ENCODE measurements at places on chromosomes 12 and 14.

DNA sequence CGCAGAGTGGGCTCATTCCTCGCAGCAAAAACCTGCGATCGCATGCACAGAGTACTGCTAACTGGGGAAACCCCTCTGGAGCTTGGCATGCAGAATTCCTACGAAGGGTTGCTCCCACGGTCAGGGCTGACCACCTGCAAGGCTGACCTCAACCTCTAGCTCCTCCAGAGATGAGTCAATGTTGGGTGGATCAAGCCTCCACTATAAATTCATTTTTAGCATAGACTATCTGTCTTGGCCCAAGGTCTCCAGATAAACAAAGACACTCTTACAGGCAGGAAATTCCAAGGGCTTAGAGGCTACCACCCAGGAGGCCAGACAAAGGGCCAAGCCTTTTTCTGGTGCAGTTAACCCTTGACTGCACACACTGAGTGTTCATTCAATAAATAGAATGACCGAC, 296.5 kb downstream of the TMEM132D start:
- DNase-seq = no peak

DNA sequence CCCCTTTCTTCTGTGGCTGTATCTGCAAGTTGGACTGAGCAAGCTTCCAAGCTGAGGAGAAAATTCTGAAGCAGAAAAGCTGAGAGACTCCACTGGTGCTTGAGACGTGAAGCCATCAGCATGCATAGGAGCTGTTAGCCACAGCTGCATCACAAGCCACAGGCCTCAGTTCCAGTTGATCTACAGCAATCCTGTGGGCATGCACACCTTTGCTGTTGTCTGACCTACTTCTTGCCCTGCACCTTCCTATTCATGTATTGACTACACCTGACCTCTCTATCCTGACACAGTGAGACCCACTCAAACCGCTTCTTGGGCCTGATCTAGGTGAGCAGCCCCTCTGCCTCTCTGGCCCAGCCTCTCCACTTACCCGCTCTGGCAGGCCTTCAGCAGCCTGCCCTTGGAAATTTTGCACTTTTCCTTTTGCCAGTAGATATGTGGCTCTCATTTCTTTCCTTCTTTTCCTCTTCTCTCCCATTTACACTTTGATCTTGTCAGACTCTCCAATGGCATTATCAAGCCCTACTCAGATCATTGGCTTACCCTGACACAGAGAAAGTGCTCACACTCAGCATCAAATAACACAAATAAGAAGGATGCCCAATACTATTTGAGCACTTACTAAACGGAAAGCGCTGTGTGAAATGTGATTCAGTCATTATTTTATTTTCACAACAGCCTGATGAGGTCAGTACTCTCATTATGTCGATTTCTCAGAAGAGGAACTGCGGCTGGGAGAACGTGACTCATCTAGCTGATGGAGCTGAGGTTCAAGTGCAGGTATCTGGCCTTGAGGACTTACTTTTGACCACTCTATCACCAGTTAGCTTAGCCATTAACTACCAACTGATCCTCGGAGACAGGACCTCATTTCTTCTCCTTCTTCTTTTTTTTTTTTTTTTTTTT, 21.9 kb upstream of the PTGR2 start:
- DNase-seq = no peak

DNA sequence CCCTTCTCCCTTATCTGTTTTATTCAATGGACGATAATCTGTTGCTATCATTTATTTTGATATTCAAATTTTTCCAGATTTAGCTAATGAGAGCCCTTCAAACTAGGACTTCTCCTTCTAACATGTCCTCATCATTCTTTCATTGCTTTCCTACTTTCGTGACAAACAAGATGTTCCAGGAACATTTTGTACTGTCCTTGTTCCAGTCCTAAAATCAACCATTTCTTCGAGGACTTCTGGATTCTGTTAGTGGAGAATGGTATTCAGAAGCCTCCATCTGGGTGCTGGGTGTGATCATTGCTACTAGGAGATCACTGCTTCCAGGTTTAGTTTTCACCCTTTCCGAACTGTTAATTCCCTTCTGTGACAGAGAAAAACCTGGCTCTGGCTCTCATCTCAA, 29.5 kb upstream of the FBXO34 start:
- DNase-seq = no peak

DNA sequence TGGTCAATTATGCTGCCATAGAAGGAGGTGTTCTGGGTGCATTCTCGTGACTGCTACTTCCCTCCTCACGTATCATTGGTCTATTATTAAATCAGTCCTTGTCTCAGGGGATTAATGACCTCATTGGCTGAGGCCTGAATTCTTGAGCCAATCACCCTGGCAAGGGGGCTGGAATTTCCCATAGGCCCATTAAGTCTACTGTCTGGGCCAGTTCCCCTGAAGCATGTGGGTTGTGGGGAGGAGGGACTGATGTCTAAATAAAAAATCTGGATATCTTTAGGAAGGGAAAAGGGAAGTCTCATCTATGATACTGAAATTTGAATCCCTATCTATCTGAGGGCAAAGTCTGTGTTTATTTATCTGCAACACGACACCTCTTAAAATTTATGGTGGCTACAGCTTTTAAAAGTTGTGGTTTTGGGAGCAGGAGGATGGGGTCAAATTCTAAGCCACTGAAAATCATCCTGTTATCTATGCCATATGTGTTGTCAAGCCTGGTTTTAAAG, 71.9 kb downstream of the DYRK2 start:
- no peak for DNase-seq

GRCh38 chr12:24615967-24616411, 332.9 kb downstream of the BCAT1 start:
- DNase-seq = no peak
